ENCODE measurements at places on chromosomes 4 and X.
A peak's percentile ranks its signal among the peaks of the same experiment; 100 is the strongest.

DNA sequence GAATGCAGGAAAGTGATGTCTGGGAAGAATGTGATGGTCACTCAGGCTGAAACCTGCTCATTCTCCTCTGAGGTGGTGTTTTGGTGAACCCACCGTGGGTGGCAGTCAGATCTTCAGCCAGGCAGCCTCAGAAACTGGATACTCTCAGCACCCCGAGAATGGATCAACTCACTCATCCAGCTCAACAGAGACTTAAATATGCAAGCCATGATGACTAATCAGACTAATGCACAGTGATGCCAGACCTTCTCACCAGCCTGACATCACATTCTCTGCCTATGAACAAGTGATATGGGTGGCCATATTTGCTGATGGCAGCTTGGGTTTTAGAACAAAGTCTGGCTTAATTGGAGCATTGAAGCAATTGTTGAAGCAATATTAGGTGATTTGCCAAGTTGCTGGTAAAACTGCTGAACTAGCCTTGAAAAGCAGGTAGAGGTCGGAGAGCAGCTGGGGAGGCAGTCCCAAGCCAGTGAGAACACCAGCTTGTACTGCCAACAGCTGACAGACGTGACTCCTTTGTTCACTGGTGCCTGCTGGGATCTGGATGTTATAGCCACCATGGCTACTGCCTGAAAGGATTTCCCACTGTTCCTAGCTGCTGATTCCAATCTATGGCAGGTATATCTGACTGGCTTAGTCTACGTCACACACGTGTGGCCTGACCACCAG lies 608.1 kb downstream of the MID1IP1 start:
- no peak for DNase-seq

DNA sequence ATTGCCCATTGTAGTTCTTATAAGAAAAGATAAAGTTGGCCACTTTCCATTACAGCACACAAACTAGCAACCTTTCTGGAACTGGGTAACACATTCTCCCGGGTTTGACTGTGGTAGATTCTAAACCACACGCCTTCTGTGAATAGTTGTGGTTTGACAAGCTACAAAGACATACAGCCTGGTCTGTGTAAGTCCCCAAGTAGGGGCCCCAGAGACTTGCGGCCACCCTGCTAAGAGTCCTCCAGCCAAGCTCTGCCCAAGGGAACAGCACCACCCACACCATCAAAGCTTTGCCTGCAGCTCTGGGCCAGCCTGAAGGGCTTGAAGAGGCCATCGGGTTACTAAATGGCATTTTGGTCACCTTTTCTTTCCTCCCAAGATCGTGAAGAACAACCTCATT lies 203.4 kb downstream of the MAML3 start:
- DNase-seq: peak; percentile 39

GRCh38 chr4:187179086-187180058 lies 455.7 kb upstream of the FAT1 start:
- DNase-seq: no peak

DNA sequence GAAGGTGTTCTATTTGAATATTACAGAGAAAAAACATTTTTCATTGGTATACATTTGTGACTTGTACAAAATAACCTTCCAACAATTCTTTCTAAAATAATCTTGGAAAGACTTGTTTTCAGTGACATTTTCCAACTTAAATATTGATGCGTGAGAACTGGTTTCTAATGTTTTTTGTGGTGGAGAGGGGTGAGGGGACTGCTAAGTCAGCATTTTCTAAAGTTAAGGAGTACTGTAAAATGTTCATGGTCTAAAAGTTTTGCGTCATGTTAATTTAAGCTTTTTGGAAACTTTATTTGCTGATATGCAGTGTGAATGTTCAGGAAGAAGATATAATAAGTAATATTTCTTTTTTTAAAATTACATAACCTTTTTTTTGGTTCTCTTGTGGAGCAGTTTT lies 229.3 kb downstream of the MAGEB5 start:
- no peak for DNase-seq

GRCh38 chr4:25095837-25096236 lies 64.4 kb downstream of the SEPSECS start:
- DNase-seq: no peak

- no peak for DNase-seq
Observed at GRCh38 chrX:104351173-104351769, 96.5 kb upstream of the ESX1 start.

DNA sequence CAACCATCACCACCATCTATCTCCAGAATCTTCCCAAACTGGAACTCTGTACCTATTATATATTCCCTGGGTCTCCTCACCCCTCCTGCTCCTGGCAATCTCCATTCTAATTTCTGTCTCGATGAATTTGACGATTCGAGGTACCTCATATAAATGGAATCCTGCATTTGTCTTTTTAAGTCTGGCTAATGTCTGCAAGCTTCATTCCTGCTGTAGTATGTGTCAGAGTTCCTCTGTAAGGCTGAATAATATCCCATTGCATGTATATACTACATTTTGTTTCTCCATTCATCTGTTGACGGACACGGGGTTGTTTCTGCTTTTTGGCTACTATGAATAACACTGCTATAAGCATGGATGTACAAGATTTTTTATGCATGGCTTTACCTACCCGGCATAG lies 19.5 kb downstream of the PRKG2 start:
- DNase-seq: no peak

DNA sequence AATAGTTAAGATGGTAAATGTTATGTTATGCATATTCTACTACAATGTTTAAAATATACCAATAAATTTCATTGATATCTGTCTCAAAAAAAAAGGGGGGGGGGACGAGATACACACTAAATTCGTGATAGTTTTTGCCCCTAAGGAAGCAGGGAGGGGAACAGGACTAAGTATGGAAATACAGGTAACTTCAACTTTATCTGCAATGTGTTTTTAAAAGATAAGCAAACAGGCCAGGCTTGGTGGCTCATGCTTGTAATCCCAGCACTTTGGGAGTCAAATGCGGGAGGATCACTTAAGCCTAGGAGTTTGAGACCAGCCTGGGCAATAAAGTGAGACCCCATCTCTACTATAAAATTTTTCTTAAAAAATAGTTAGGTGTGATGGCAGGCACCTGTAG lies 13.4 kb upstream of the CLOCK start:
- DNase-seq: no peak
